ENCODE measurements at places on chromosomes 6 and 20.

GRCh38 chr6:157182503-157183264 lies 140.6 kb downstream of the TMEM242 start:
- no peak for DNase-seq

DNA sequence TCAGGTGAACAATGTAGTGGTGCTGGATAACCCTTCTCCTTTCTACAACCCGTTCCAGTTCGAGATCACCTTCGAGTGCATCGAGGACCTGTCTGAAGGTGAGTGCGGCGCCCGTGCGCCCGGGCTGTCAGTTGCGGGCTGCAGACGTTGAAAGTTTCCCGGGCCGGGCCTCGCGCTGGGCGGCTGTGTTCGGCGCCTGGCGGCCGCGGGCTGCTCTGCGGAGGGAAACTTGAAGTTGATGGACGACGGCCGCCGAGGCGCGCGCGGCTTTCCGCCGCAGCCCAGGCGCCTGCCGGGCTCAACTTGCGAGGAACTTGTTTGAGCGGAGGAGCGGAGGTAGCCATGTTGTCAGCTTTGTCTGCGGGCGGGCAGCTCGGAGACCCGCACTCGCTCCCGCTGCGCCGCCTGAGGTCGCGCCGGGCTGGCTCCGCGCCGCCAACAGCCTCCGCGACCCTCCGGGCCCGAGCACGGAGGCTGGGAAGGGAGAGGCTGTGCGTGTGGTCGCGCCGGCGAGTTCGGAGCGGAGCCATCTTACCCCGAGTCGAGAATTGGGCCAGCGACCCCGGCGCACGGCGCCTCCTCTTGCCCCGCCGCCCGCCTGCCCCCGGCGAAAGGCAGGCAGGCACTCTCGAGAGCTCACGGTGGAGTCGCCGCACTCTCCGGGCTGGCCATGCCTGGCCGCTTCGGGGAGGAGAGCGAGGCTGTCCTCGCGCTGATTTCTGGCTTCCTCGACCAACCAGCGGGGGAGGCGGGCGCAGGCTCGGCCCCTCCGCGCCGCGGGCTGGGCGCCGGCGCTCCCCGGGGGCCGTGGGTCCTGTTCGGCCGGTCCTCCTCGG lies 691 bp downstream of the ASF1A start:
- DNase-seq, result peak; percentile 41

- DNase-seq, result no peak
Observed at GRCh38 chr6:37483917-37484785, 15.5 kb downstream of the CCDC167 start.

GRCh38 chr20:56368351-56369134 lies 9.8 kb downstream of the FAM210B start:
- no peak for DNase-seq

DNA sequence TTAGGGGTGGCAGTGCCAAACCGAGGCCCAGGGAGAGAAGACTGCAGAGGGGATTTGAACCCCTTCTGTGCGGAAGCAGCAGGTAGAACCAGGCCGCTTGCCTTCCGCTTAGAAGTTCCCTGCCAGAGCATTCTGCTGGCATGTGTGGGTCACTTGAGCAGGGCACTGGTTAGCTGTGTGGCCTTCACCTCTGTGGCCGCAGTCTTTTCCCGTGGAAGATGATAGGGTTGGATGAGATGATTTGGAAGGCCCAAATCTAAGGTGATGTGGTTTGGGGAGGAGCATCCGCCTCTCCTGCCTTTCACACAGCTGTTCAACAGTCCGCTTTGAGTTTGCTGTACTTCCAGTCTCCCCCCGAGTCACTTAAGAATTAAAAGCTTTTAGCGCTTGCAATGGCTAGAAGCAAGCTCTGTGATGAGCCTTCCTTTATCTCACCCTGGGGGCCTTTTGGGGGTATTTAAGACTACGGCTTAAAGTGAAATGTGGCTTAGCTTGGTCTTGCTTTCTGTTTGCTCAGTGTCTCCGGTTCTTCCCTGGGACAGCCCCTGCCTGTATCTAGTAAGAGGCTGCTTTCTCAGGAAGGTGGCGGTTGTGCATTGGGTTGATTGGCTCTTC lies 743 bp downstream of the CMTR1 start:
- peak; percentile 11 for DNase-seq

DNA sequence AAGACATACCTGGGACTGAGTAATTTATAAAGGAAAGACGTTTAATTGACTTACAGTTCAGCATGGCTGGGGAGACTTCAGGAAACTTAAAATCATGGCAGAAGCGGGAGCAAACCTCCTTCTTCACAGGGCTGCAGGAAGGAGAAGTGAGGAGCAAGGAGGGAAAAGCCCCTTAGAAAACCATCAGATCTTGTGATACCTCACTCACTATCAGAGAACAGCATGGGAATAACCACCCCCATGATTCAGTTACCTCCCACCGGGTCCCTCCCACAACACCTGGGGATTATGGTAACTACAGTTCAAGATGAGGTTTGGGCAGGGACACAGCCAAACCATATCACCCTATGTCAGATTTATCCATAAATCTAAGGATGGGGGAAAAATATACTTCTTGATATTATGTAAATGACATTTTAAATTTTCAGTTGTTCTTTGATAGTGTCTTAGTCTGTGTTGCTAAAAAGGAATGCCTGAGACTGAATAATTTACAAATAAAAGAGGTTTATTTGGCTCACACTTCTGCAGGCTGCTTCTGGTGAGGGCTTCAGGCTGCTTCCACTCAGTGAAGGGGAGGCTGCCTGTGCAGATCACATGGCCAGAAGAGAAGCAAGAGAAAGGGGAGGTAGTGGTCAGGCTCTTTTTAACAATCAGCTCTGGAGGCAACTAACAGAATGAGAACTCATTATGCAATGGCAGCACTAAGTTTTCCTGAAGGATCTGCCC lies 1.2 kb upstream of the MCM9 start:
- DNase-seq, result no peak

GRCh38 chr6:144731229-144731628 lies 446.1 kb downstream of the UTRN start:
- DNase-seq, result no peak

- no peak for DNase-seq
Observed at GRCh38 chr6:125356884-125357283, 55.1 kb upstream of the HDDC2 start.

DNA sequence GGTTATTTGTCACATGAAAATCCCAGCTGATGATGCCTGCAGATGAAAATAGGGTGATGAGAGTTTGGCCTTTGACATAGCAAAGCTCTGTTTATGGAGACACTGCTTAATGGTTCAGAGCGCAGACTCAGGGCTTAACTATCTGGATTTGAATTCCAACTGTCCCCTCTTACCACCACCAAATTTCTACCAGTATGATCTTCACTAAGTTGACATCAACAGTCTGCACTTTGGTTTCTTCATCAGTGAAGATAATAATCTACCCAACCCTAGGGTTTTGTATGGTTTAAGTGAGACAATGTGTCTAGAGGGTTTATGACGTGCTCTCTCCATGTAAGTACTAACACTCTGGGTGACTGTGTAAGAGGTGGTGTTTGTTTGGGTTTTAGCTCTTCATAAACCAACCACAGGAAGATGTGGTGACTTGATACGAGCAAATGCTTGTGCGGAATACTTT lies 151.4 kb upstream of the TNFAIP3 start:
- DNase-seq, result no peak

DNA sequence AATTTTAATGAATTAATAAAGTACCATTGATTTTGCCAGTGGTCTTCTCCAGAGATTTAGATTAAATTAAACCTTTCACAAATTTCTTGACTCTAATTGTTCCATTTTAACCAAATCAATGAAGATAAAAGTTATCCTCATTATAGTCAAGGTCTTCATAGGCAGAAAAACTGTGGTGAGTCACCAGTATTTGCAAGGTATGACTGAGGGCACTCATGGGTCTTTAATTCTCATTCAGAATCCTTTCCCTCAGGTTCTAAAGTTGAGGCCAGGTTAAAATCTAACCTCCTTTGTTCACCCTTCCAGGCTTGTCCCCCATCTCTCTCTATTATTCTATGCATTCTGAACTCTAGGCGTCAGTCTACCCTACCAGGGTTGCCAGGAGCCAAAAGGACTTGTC lies 93.9 kb downstream of the JAG1 start:
- DNase-seq, result no peak

GRCh38 chr6:76615395-76615794 lies 542.9 kb upstream of the IMPG1 start:
- no peak for DNase-seq

GRCh38 chr6:4543596-4543995 lies 232.6 kb upstream of the CDYL start:
- no peak for DNase-seq

DNA sequence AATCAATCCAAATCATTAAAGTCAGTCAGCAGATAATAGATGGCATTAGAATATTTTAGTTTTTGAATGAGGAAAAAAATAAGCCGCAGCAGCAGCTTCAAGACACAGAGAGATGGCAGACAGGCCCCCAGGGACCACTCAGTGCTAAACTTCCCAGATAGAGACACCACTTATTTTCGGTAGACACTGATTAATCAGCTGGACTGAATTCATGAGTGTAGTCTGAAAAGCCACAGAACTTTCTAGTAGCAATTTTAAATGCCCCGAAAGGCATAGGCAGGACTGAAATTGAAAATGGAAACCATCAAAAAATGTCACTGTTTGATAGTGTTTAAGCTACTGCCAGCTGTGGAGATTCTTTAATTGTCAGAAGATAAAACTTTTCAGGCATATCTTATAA lies 3.1 kb upstream of the CLDN20 start:
- no peak for DNase-seq

DNA sequence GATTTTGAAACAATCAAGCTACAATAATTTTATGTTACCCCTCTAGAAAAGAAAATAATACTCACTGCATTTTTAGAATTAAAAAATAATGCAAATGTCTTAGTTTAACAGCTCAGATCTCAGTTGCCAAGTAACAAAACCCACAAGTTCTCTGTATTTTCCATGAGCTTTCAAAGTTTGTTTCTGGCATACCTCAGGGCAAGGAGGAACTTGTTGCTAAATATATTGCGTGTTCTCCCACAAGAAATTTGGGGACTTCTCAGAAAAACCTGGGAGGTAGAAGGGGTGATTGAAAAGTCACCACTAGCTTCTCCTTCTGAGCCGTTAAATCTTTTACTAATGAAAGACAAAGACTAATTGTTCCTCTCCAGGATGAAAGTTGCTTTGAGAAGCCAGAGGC lies 236.8 kb upstream of the MARCKS start:
- no peak for DNase-seq

DNA sequence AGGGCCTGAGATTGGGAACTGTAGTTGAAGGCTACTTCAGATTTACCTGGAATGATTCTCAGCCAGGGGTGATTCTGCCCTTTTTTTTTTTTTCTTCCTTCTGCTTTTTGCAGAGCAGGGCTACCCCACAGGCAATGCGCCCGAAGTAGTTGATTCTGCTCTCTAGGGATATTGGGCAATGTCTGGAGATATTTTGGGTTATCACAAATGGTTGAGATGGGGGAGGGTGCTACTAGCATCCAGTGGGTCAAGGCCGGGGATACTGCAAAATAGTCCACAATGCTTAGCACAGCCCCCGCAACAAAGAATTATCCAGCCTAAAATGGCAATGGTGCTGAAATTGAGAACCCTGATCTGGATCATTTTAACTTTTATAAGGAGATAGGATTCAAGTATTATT lies 71.2 kb upstream of the ZMYND8 start:
- no peak for DNase-seq

GRCh38 chr6:161922631-161923119 lies 648.8 kb upstream of the AGPAT4 start:
- no peak for DNase-seq

GRCh38 chr6:34887753-34888513 lies at the start of gene TAF11:
Gene TAF11 (minus strand): TSS chr6:34888042. CDS start chr6:34887957, 85 bp downstream.
- peak; percentile 86 for DNase-seq

Measured in stimulated activated CD8-positive, alpha-beta memory T cell treated with anti-CD3 and anti-CD28 coated beads, Interleukin-4, amount 100 ng/mL, for 1 hour (primary cell).